ENCODE measurements at places on chromosomes 13 and 19.

GRCh38 chr19:32266460-32266859, 79.0 kb upstream of the ZNF507 start:
- no peak for DNase-seq
- H3K36me3 ChIP-seq: no peaks in the 10 kb centered on the region
- no peaks in the 10 kb centered on the region for H3K4me1 ChIP-seq
- H3K27ac ChIP-seq: no peak overlapping the region
- H3K4me3 ChIP-seq: no peak overlapping the region
- no peaks in the 10 kb centered on the region for H3K27me3 ChIP-seq

- H3K4me3 ChIP-seq: no peak overlapping the region
- no peak for DNase-seq
- peaks cover 8% of the 10 kb centered on the region for H3K4me1 ChIP-seq
- no peak overlapping the region for H3K27ac ChIP-seq
- no peaks in the 10 kb centered on the region for H3K27me3 ChIP-seq
Measured at GRCh38 chr13:102593466-102593865, 3.3 kb upstream of the TPP2 start.

DNA sequence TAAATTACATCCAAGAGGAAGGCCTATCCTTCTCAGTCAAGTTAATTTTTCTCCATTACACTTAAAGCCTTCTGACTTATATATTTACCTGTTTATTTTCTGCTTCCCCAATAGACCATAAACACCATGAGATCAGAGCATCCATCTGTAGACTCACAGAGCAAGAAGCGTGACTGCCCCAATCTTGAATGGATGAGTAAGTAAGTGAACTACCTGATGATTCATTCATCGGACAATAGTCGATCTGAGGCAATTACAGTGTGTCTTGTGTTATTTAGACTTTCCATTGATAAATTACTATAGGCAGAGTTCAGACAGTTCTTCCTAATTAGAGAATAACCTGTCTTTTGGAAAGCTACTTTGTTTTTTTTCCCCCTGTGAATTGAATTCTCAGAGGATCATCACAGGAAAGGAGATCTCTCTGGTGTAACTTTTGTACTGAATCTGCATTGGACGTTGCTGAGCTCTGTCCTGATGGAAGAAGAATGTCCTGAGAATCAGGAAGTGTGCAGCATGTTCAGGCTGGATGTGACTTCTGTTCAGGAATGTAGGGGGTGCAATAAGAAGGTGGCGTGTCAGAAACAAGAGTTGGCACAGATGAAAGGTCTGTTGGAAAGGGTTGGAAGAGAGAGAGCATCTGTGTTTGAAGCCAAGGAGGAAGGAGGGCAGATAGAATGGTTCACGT, 367.0 kb downstream of the NALCN start:
- H3K4me3 ChIP-seq: no peak overlapping the region
- H3K27me3 ChIP-seq: no peaks in the 10 kb centered on the region
- peaks cover 4% of the 10 kb centered on the region for H3K4me1 ChIP-seq
- no peak overlapping the region for H3K27ac ChIP-seq

- no peaks in the 10 kb centered on the region for H3K4me1 ChIP-seq
- no peak for DNase-seq
- peaks cover 9% of the 10 kb centered on the region for H3K36me3 ChIP-seq
Measured at GRCh38 chr19:13993590-13994300, 12.4 kb downstream of the RFX1 start.
